ENCODE measurements at places on chromosomes 12 and 14. TPM values are rescaled to one million over a fixed set of nuclear protein-coding genes. Genes with fewer than 3 reads are reported as not detected.

GRCh38 chr12:70052931-70053497 is 190.2 kb upstream of the CNOT2 start:
- peak; percentile 2 for DNase-seq

The RD3L gene
- total RNA-seq, result not detected

DNA sequence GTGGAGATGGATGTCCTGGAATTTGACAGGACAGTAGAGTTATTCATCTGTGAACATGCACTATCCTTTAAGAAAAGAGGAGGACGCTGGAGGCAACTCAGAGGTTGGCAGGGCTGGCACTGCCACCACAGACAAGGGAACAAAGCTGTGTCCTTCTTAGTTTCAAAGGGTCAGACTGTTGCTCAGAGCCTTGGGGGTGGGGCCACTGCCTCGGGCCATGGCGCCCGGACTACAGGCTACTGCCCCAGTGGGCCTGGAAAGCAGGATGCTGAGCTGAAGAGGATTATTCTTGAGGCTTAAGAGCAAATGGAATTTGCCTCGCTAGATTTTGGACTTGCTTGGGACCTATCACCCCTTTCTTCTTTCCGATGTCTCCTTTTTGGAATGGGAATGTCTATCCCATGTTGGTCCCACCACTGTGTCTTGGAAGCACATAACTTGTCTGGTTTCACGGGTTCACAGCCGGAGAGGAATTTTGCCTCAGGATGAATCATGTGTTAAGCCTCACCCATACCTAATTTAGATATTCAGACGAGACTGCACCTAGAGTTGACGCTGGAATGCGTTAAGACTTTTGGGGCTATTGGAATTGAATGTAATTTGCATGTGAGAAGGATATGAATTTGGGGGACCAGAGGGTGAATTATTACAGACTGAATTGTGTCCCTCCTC is 114.8 kb upstream of the RFLNA start:
- no peak for DNase-seq

The C1QL4 gene
- under 0.01 TPM for total RNA-seq

- DNase-seq, result no peak
Observed at GRCh38 chr12:58616618-58617017, 303.7 kb downstream of the LRIG3 start.

GRCh38 chr12:614411-614970 is 48.8 kb downstream of the NINJ2 start:
- no peak for DNase-seq

The KLHDC2 gene
- total RNA-seq, result 55.5 TPM

The PLEKHG7 gene
- total RNA-seq, result not detected

- no peak for DNase-seq
Observed at GRCh38 chr14:28138341-28138740, 628.2 kb upstream of the FOXG1 start.

DNA sequence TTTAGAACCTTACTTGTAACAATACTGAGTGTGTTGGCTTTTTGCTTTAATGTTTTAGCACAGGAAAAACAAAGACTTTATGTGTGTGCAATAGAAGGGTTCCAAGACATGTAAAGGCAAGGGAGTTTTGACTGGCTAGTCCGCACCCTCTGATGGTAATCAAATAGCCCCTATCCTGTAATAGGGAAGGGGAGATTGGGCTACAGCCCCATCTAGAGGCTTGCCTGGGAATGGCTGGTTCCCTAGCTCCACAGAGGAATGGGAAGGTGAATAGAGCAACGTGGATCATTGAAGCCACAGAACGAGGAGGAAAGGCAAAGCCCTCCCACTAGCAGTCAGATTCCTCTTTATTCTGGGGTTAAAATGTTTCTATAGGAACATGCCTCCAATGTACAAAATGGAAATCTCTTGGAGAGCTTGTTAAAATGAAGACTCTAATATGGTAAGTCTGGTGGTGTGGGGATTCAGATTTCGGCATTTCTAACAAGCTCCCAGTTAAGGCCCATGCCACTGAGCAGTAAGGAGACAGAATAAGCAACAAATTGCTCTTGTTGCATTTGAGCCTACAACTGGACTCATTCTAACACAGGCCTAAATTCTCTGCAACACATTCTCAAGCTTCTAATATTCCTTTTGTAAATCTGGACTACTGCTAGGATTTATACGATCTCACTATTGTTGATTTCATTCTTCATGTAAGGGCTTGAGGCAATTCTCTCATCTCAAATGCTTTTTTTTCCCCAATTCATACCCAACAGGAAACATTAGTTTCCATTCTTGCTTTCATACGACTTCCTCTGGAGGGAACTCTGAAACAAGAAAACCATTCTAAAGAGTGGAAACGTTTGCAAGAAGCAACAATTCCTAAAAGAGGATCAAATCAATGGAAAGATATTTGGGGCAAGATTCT is 57.1 kb downstream of the NIN start:
- DNase-seq, result no peak

The PCED1B gene
- total RNA-seq, result 0.54 TPM

GRCh38 chr14:105978618-105979295 is 452.4 kb downstream of the TMEM121 start:
- DNase-seq, result no peak

DNA sequence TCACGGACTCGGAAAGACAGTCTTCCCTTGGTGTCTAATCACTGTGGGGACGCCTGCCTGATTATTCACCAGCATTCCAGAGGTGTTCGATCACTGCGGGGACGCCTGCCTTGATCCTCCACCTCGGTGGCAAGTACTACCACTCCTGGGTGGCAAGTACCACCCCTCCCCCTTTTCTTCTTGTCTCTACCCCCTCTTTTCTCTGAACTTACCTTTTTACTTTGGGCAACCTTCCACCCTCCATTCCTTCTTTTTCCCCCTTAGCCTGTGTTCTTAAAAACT is 12.0 kb upstream of the LGMN start:
- DNase-seq, result no peak

- DNase-seq, result no peak
Observed at GRCh38 chr12:30882706-30883105, 43.8 kb upstream of the TSPAN11 start.

DNA sequence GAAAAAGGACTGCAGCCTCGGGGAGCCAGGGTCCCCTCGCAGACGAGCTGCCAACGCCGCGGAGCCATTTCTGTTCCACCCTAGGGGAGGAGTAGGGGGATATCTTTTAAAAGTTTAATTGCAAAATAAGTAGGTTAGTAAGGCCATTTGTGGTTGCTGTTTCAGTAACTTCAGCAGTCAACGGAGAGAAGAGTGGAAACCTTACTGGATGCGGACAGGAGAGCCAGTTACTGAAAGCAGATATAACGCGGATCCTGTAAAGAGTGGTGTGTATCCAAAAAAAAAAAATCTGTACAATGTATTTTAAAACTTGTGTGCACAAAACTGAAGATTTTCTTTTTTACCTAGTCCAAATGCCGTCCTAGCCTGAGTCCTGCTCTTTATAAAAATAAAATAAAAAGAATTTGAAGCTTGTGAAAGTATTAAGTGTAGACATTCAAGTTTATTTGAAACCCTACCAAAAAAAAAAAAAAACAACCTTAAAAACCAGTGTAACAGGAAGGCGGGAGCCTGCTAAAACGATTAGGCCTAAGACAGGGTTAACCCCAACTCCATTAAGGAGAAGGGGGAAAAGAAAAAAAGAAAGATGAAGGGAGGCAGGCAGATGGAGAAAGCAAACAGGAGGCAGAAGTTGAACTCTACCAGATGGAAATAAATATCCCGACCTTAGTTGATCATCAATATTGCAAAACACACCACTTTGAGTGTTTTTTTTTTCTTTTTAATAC is 1.0 kb upstream of the BTG1 start:
- DNase-seq, result no peak

- DNase-seq, result no peak
Observed at GRCh38 chr12:19045426-19045825, 84.1 kb upstream of the PLEKHA5 start.

- no peak for DNase-seq
Observed at GRCh38 chr12:104297477-104298113, 5.9 kb upstream of the EID3 start.

GRCh38 chr14:85281921-85282320 is 248.0 kb upstream of the FLRT2 start:
- no peak for DNase-seq

The PRIMA1 gene
- not detected for total RNA-seq

- no peak for DNase-seq
Observed at GRCh38 chr12:14915736-14916135, 22.6 kb downstream of the ERP27 start.

DNA sequence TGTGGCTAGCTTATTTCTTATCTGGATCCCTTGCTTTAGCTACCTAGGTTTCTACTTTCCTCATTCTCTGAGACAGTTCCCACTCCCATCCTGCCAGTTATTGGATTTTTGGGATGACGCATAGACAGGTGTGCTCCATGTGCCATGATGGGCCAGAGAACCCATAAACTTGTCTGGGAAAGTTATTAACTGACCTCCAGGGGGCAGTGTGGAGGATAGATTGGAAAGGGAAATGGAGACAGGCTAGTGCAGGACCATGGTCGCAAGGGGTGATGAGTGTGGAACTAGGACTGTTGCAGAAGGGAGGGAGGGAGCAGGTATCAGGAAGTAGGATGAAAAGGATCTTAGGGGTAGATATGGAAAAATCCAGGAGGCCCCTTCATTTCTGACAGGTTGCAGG is 80.3 kb downstream of the ESRRB start:
- peak; percentile 67 for DNase-seq
